ENCODE measurements at places on chromosomes 5 and 9. TPM values are rescaled to one million over a fixed set of nuclear protein-coding genes. Genes with fewer than 3 reads are reported as not detected.
A peak's percentile ranks its signal among the peaks of the same experiment; 100 is the strongest.

S100Z gene
- 3.0 TPM for total RNA-seq

GTF2H2 gene
- total RNA-seq = 22.6 TPM

FGFR4 gene
- total RNA-seq = 19.5 TPM

AMBP gene
- not detected for total RNA-seq

SNX18 gene
- 49.4 TPM for total RNA-seq

HTR1A gene
- total RNA-seq = not detected

MYOZ3 gene
- total RNA-seq = 0.30 TPM

SYK gene
- 13.1 TPM for total RNA-seq

KCNV2 gene
- total RNA-seq = not detected

FAM151B gene
- 1.8 TPM for total RNA-seq

PCDHB13 gene
- 9.6 TPM for total RNA-seq

DNA sequence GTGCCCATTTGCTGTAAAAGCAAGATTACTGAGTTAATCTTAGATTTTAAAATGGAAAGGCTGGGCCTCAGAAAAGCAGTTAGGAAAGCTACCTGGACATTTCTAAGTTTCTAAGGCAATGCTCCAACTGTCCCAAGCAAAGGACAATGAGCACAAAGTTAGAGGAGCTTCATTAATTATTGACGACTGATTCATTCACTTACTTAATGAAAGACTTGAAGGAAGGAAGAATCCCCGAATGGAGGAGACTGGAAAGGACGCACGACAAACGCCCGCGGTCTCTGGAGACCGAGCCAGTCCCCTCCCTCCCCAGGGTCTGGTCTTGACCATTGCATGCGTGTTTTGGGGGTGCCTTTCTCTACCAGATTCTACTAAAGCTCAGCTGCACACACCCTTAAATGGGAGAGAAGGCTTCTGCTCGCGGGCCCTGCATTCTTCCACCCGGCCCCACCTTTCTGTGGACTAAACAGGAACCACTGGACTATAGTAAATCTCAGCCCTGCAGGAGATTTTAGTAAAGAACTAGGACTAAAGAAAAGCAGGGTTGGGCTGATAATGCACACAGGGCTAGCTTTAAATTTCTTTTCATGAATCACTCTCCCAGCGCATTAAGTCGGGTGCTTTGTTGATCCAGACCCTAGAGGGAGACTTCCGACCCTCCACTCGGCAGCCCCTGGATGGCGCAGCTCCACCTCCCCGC is 44.8 kb downstream of the CTSL start:
- H3K4me1 ChIP-seq = no peaks in the 10 kb centered on the region
- DNase-seq = no peak
- peaks cover 8% of the 10 kb centered on the region for H3K27me3 ChIP-seq

- H3K4me3 ChIP-seq = no peak overlapping the region
- H3K36me3 ChIP-seq = no peaks in the 10 kb centered on the region
- DNase-seq = peak; percentile 48
- peak overlapping the region; percentile 74 for H3K27ac ChIP-seq
- no peaks in the 10 kb centered on the region for H3K27me3 ChIP-seq
- no peaks in the 10 kb centered on the region for H3K4me1 ChIP-seq
Observed at GRCh38 chr5:109455598-109456096, 45.9 kb upstream of the PJA2 start.

- no peak overlapping the region for H3K4me3 ChIP-seq
- H3K27ac ChIP-seq = no peak overlapping the region
- DNase-seq = no peak
- H3K36me3 ChIP-seq = no peaks in the 10 kb centered on the region
Observed at GRCh38 chr9:93573516-93573828, 2.9 kb upstream of the PHF2 start.

GRCh38 chr5:58816181-58816731 is 233.4 kb downstream of the RAB3C start:
- DNase-seq = no peak
- no peak overlapping the region for H3K4me3 ChIP-seq
- H3K27me3 ChIP-seq = no peaks in the 10 kb centered on the region
- no peaks in the 10 kb centered on the region for H3K4me1 ChIP-seq
- no peak overlapping the region for H3K27ac ChIP-seq

DNA sequence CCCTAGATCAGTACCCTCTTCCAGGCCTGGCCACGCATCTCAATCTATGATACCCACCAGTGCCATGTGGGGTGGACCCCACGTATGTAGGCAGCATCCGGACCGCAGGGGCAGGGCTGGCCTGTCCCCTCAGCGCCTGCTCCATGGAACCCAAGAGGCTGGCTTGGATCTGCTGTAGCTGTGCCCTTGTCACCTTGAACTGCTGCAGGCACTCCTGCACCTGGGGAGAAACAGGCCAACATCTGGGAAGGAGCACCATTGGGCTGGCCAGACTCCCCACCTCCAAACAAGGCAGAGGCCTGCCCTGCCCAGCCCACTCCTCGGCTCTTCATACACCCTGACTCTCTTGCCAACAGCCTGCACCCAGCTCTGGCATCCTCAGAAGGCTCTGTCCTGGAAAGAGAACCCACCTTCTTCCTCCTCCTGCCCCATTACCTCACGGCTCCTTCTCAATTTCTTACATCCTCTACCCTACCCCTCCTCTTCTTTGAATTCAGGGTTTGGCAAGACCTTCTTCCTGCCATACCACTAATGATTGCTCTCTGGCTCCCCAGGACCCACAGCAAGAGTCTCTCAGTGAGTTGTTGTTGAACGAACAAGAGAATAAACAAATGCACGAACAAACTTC is 7.7 kb downstream of the HK3 start:
- no peak overlapping the region for H3K4me3 ChIP-seq
- H3K36me3 ChIP-seq = no peaks in the 10 kb centered on the region
- no peaks in the 10 kb centered on the region for H3K27me3 ChIP-seq
- H3K27ac ChIP-seq = no peak overlapping the region

- no peak overlapping the region for H3K27ac ChIP-seq
- H3K4me1 ChIP-seq = no peaks in the 10 kb centered on the region
- H3K4me3 ChIP-seq = no peak overlapping the region
- no peaks in the 10 kb centered on the region for H3K36me3 ChIP-seq
- no peaks in the 10 kb centered on the region for H3K27me3 ChIP-seq
Observed at GRCh38 chr9:134858051-134858841, 22.4 kb upstream of the FCN2 start.

DNA sequence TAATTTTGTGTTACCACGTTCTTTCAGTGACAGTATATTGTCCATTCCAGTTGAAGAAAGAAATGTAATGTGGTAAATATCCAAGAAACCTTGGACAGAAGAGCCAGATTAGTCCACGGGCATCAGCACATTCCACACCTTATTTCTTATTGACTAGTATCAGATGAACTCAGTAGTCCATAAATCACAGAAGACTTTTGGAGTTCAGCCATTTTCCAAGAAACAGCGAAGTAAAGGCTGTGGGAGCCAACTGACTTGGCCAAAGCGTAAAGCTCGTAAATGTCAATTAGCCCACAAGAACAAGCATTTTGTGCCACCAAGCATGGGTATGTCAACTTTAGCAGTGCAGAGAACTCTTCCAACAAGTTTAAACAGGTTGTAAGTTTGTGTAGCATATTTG is 60.2 kb upstream of the STARD4 start:
- no peaks in the 10 kb centered on the region for H3K27me3 ChIP-seq
- no peak overlapping the region for H3K27ac ChIP-seq
- no peak overlapping the region for H3K4me3 ChIP-seq

DNA sequence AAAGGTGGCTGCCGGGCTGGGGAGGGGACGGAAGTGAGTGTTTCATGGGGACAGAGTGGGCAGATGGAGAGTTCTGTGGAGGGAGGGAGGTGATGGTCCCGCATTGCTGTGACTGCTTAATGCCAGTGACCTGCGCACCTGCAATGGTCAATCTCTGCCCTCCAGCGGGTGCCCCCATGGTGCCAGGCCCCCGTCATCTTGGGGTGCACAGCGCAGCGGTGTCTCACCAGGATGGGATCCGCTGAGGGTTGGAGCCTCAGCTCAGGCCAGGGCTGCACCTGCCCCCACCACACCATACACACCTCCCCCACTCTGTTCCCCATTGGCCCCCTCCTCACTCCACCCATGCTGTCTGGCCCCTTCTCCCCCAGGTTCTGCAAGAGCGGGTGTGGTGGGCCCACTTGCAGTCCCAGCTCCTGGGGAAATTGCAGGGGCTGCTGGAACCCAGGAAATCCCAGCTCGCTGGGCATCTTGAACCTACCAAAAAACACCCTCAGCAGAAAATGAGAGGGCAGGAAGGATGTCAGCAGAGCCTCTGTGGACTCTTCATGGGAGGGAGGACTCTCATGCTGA is 12.1 kb upstream of the CAMSAP1 start:
- no peaks in the 10 kb centered on the region for H3K4me1 ChIP-seq
- no peaks in the 10 kb centered on the region for H3K27me3 ChIP-seq
- H3K4me3 ChIP-seq = no peak overlapping the region
- DNase-seq = no peak
- H3K27ac ChIP-seq = no peak overlapping the region
- peaks cover 61% of the 10 kb centered on the region for H3K36me3 ChIP-seq

GRCh38 chr5:95842854-95843544 is 20.5 kb upstream of the GLRX start:
- H3K27me3 ChIP-seq = no peaks in the 10 kb centered on the region
- peaks cover 6% of the 10 kb centered on the region for H3K4me1 ChIP-seq

- no peaks in the 10 kb centered on the region for H3K36me3 ChIP-seq
- H3K4me1 ChIP-seq = no peaks in the 10 kb centered on the region
- no peak for DNase-seq
- no peak overlapping the region for H3K27ac ChIP-seq
- no peak overlapping the region for H3K4me3 ChIP-seq
- no peaks in the 10 kb centered on the region for H3K27me3 ChIP-seq
Observed at GRCh38 chr5:1270933-1271914, 23.6 kb downstream of the TERT start.

- no peaks in the 10 kb centered on the region for H3K36me3 ChIP-seq
- H3K27ac ChIP-seq = no peak overlapping the region
- no peak for DNase-seq
- H3K4me1 ChIP-seq = no peaks in the 10 kb centered on the region
Observed at GRCh38 chr9:87890837-87891236, 8.2 kb downstream of the SPATA31E1 start.

GRCh38 chr9:93206576-93207155 is 22.7 kb downstream of the WNK2 start:
- H3K4me3 ChIP-seq = no peak overlapping the region
- DNase-seq = no peak
- no peaks in the 10 kb centered on the region for H3K36me3 ChIP-seq
- peaks cover 20% of the 10 kb centered on the region for H3K4me1 ChIP-seq

GRCh38 chr5:159713254-159713653 is 203.0 kb upstream of the ADRA1B start:
- H3K27ac ChIP-seq = no peak overlapping the region
- H3K36me3 ChIP-seq = no peaks in the 10 kb centered on the region
- H3K4me3 ChIP-seq = no peak overlapping the region
- no peaks in the 10 kb centered on the region for H3K4me1 ChIP-seq

GRCh38 chr9:91694081-91694870 is 255.8 kb downstream of the ROR2 start:
- no peaks in the 10 kb centered on the region for H3K36me3 ChIP-seq
- no peak for DNase-seq

DNA sequence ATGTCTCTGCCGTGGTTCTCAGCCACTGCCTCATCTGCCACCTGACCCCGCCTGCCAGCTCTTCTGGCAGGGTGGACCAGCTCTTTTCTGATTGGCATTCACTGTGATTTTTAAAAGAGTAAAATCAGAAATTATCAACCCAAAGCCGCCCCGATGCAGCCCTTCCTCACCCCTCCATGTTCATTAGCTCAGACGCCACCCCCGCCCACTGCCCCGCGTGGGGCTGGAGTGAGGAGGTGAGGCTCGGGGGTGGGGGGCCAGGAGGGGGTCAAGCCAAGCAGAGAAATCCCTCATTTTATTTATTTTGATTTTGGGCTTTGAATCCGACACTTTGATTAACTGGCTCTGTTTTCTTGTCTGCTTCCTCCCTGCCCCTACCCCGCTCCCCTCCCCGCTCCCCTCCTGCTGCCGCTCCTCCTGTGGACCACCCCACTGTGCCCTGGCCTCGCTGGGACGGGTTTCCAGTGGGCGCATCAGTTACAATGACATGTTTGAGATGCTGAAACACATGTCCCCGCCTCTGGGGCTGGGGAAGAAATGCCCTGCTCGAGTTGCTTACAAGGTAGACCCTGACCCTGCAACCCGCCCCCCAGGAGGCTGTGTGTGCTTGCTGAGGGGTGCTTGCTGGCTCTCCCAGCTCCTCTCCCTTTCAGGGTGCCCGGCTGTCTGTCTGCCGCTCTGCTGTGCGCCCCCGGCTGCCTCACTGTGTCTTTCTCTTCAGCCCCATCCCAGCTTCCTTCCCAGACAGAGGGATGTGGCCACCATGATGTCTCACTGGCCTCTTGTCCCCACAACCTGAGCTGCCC is 224.9 kb downstream of the CACNA1B start:
- H3K4me1 ChIP-seq = no peaks in the 10 kb centered on the region
- no peaks in the 10 kb centered on the region for H3K36me3 ChIP-seq
- no peaks in the 10 kb centered on the region for H3K27me3 ChIP-seq
- DNase-seq = no peak
- H3K27ac ChIP-seq = no peak overlapping the region
- no peak overlapping the region for H3K4me3 ChIP-seq

DNA sequence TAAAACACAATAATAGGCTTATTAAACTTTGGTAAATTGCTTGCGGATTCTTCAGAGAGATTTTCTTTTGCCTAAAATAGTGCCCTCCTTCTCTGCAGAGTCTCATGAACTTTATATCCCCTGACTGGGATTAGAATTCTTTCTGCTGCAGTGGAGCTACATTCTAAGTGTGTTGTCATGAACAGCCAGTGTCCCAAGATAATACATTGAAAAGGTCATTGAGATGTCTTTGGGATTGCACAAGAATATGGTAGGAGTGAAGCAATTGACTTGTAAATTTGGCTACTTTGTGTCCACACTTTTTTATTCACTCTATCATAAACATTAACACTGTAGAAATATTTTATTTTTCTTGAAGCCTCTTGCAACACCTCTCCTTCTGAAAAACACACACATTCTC is 604.5 kb downstream of the GABRG2 start:
- H3K27me3 ChIP-seq = no peaks in the 10 kb centered on the region
- DNase-seq = no peak
- H3K4me3 ChIP-seq = no peak overlapping the region
- no peaks in the 10 kb centered on the region for H3K4me1 ChIP-seq
- no peak overlapping the region for H3K27ac ChIP-seq

Measured in tibial nerve (tissue), 4 donors.